Osteocyte (in vitro differentiated cells): ENCODE measurements at places on chromosomes 1 and 21. TPM values are rescaled to one million over a fixed set of nuclear protein-coding genes. Genes with fewer than 3 reads are reported as not detected.

DNA sequence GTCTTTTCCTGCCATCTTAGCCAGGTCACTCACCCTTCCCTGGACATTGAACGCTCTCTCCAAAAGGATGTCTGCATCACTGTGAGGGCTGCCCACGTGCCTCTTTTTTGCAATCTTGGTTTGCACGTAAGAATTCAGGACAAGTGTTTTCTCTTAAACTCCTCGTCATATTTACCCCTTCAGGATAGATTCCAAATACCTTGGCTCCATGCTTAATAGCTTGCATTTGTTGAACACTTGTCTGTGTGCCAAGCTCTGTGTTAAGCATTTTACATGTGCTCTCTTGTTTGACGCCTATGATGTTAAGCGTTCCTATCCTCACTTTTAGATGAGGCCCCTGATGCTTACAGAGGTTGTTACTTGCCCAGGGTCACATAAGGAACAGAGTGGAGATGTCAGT lies 29.8 kb downstream of the RCSD1 start:
- no peak for DNase-seq

- DNase-seq, result no peak
Measured at GRCh38 chr1:169576241-169576934, 9.9 kb downstream of the F5 start.

- peak; percentile 5 for DNase-seq
Measured at GRCh38 chr1:114340892-114341291, 170.1 kb downstream of the TRIM33 start.

DNA sequence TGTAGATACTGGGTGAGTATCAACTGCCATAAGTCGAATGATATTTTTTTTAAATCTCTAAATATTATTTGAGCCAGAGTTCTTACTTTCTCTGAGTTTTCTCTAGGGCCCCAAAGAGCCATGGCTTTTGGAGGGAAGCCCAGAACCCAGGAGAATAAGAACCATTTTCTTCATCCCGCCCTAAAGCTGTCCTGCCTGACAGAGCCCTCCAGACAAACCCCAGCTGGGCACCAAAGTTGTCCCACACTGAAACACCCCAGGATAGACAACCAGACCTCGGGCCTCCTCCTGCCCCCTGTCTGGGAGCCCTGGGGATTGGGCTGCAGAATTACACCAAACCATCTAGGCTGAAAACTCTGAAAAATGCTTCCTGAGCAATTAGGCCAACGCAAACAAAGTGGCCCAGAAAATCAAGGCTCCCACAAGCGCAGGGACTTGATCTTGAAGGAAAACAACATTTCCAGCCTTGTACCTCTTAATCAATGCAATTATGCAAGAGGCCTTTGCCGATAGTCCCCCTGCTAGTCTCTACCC lies 113.1 kb downstream of the RRAGC start:
- DNase-seq, result no peak

ZNF672 gene
- 21.1 and 24.1 TPM in 2 replicates for total RNA-seq

CD53 gene
- not detected in 2 replicates for total RNA-seq
